CD4-positive, CD25-positive, alpha-beta regulatory T cell (primary cell): ENCODE measurements at places on chromosomes 5 and 9.

DNA sequence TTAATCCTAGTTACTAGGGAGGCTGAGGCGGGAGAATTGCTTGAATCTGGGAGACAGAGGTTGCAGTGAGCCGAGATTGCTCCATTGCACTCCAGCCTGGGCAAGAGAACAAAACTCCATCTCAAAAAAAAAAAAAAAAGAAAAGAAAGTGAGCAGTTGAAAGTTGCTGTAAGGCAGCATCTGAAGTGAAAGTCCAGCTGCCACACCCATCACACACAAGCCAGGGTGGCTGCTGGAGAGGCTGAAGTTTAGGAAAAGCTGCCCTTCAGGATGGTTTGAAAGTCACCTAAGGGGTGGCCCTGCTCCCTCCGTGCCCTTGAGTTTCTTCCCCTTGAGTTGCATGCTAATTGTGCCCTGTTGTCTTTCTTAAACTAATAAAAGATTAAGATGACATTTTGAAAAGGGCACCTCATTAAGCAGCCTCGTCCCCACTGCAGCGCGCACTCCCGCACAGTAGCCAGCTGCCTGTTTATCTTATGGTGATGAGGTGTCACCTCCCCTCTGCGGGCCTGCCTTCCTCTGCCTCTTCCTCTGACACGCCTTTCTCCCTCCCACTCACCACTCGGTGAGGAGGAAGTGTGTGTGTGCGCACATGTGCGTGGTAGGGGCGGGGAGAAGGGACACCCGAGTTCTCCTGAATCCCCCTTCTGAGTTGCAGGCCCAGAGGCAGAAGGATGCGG, 104.2 kb upstream of the PANK3 start:
- DNase-seq = peak; percentile 22

DNA sequence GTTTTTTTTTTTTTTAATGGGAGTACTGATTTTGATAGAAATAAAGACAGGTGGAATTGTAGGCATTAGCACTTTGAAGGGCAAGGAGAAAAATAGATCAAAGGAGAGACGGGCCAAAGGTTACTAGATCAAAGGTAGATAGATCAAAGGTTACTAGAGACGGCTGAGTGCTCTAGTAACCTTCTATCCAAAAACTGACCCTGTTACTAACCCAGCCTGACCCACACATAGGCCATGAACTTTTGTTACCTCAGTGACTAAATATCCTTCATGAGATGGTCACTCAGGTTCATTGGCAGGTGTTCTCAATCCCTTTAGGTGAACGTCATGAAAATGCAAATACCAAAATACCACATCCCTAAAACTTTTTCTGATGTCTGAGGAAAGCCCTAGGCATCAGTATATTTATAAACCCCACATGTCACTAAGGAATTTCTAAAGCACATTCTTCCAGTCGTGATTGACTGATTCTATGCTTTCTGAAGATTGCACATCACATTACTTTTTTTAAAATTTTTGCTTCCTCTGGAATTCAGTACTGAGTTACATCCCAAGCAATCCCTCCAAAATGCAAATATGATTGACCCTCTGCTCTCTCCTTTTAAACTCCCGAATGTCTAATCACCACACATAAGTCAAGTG, 772.7 kb downstream of the BRINP1 start:
- no peak for DNase-seq

GRCh38 chr5:56142614-56143372, 90.3 kb downstream of the ANKRD55 start:
- peak; percentile 17 for DNase-seq

GRCh38 chr5:177006265-177006972, at the start of gene UIMC1:
Gene UIMC1 (minus strand): TSS chr5:177006779. CDS start chr5:176982615, 24,164 bp downstream.
- peak; percentile 82 for DNase-seq

DNA sequence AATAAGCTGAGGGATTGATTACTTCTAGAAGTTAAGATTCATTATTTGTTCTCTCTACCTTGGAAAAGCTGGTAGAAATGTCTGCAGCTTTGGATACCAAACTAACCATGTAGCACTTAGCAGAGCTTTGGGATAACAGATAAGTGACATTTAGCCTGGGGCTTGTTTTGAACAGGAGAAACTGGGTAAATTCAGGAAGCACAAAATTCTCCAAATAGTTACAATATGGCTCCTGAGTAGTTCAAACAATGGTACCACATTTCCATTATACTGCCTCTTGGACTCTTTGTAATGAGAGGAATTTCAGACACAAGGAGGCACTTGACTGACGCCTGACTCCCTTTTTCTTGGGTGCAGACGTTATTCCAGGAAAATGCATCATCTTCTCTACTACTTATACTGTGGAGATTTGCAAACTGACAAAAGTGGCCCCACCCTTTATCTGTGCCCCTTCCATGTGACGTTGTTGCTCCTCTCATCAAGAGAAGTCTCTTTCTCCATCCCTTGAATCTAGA, 22.5 kb downstream of the PRUNE2 start:
- DNase-seq = no peak

DNA sequence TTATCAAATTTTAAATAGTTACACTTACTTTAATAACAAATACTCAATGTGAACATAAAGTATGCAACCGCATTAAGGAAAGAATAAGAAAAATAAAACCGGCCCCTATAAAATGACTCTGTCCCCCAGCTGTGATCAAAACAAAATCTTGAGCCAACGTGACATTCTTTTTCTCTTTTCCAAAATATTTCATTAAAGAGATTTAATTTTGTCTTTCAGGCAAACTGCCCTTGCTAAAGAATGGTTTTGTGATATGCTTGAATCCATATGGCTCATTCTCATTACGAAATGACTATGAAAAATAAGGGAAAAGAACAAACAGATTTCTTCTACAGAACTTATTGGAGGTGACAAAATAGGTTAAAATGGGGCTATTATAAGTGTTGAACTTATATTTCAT, 197.0 kb downstream of the NR2F1-AS1 start:
- DNase-seq = no peak

- DNase-seq = no peak
Measured at GRCh38 chr9:122087406-122088200, 5.5 kb downstream of the TTLL11 start.

- no peak for DNase-seq
Measured at GRCh38 chr5:3778945-3779344, 183.3 kb downstream of the IRX1 start.

GRCh38 chr5:148387325-148387724, 3.6 kb downstream of the FBXO38 start:
- peak; percentile 21 for DNase-seq

GRCh38 chr5:16784843-16785791, 151.0 kb downstream of the MYO10 start:
- no peak for DNase-seq

GRCh38 chr9:129606161-129607026, 14.5 kb downstream of the C9orf50 start:
- no peak for DNase-seq

- DNase-seq = no peak
Measured at GRCh38 chr5:61670941-61671340, 338.9 kb downstream of the ZSWIM6 start.

- DNase-seq = no peak
Measured at GRCh38 chr5:121366515-121366914, 485.2 kb upstream of the FTMT start.

GRCh38 chr5:141701360-141702119, 19.5 kb upstream of the ARAP3 start:
- peak; percentile 50 for DNase-seq

GRCh38 chr9:69572611-69573010, 99.6 kb downstream of the APBA1 start:
- no peak for DNase-seq

GRCh38 chr9:20495098-20495497, 127.2 kb downstream of the MLLT3 start:
- no peak for DNase-seq

DNA sequence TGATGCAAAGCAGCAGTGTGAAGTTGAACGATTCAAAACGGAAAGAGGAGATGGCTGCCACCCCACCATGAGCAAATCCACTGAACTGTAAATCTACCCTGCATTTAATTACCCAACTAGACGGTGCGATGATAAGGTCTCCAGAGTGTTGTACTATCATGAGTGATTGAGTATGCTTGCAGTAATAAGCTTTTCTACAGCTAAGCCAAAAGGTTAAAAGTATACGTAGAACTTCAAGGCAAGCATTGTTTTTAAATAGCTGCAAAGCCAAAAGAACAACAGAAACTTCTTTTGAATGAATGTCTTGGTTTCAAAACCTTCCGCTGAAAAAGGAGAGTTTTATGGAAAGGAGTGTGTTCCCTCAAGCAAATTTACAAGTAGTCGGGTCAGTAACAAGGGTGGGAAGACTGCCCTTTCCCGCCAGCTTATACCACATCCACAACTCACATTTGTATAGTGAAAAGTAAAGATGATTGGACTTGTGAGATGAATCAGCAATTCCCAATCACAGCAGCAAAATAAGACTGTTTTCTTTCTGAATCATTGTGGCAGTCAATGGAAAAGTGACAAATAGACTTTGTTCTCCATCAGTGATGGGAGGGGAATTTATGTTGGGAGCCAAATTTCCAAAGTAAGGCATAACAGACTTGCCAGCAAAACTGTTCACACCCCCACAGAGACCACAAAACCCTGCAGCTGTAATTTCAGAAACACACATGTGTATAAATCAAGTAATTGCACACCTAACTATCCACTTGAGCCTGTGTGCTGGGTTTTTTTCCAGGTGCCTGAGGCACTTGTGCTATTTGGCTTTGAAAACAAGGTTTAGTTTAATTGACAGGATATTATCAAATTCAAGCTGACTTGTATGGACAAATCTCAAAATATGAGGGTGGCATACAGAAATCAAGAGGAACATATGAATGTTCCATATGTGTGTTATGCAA, 407.7 kb upstream of the GRAMD2B start:
- DNase-seq = no peak

DNA sequence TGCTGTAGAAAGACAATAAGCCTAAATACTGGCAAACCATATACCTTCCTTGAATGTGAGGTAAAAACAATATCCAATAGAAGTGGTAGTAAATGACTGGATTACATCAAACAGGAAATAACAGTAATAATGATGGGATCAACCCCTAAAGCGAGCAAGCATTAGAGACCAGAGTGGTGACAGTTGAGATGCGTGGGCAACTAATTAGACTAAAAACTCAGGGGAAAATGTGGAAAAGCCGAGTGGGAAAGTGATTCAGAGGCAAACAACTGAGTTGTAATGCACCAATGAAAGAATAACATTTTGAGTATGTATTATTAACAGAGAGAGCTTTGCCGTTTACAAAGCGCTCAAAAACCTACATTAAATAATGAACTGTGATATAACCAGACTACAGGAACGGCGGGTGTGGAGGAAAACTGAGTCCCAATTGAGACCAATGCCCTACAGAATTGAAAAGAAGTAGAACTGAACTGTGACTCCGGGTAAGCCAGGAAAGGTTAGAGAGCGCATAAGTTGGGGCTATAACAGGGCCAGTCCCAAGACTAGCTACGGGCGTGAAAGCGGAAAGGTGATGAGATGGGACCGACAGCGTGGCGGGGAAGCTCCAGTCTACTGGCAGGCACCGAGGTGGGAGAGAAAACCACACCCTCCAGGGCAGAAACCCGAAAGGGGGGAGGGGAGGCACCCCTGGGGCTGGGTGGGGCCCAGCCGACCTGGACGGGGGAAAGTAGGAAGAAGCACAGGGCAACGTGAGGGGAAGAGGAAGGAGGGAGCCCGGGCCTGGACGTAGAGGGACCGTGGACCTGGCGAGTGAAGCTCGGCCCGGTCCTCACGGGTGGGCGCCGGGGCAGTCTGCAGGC, 592 bp downstream of the UBAP2 start:
- DNase-seq = peak; percentile 46

GRCh38 chr9:78472111-78472510, 175.2 kb downstream of the PSAT1 start:
- DNase-seq = no peak

- no peak for DNase-seq
Measured at GRCh38 chr5:125190232-125191087, 444.0 kb upstream of the ZNF608 start.

DNA sequence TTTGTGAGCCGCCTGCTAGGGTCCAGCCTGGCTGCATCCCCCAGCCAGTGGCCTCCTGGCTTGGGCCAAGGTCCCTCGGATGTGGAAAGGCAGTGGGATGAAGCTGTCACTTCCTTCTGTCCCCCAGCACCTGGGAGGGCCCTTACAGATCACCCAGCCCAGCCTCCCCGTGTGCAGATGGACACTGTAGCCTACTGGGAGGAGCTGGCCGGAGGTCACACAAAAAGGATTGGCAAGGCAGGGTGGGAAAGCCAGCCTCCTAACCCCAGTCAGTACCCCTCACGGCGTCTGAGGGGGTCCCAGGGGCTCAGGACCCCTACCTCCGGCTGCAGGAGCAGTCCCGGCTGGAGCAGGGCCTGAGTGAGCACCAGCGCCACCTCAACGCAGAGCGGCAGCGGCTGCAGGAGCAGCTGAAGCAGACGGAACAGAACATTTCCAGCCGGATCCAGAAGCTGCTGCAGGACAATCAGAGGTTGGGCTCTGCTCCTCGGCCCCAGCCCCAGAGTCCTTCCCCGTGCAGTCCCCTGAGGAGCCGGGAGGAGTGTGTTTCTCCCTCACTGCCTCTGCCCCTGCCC, 28.3 kb downstream of the LRSAM1 start:
- DNase-seq = no peak
